ENCODE measurements at places on chromosomes 3 and 15. TPM values are rescaled to one million over a fixed set of nuclear protein-coding genes. Genes with fewer than 3 reads are reported as not detected.
A peak's percentile ranks its signal among the peaks of the same experiment; 100 is the strongest.

- DNase-seq = peak; percentile 22
These were observed 48.1 kb downstream of the IQSEC1 start for GRCh38 chr3:13025090-13025489.

DNA sequence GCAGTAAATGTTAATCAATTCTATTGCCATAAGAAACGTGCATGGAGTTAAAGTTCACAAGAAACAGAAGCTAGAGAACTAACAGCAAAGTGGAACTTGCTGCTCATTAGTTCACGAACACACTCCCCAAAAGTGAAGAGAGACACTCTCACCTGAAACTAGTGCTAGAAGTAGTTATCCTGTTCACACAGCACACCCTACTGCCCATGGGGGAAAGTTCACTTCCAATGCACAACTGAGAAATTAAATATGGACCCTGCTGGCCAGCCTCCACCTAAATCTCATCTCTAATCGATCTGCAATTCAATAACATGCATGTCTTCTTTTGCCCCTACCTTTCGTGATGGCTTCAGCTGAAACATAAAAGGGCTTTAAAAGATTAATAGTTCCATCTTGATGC lies 39.4 kb upstream of the FRMD4B start:
- DNase-seq = peak; percentile 40

DNA sequence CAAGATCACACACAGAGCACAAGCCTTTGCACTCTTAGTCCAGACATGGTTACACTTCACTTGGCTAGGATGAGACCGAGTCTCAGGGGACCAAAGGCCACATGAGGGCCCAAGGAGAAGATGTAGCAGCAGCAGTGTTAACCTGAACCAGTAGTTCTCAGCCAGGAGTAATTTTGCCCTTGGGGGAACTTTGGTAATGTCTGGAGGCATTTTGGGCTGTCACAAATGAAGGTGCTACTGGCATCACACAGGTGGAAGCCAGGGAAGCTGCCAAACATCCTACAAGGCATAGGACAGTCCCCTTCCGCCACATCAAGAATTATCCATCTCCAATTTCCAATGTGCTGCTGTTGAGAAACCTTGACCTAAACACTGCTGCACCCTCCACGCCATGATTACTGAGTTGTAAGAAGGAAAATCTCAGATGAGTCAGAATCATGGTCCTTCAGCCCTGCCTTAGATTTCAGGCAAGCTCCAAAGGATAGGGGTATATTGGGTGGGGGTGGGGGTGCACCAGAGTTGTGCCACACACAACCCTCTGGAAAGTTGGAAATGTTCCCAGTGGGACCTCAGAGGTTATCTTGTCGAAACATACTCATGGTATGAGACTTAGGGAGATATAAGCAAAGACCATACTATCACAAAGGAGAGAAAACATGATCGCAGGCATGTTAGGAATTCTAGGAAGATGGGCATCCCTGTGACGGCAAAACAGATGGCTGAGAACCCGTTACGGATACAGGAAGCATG lies 36.2 kb downstream of the SEMA5B start:
- no peak for DNase-seq

DNA sequence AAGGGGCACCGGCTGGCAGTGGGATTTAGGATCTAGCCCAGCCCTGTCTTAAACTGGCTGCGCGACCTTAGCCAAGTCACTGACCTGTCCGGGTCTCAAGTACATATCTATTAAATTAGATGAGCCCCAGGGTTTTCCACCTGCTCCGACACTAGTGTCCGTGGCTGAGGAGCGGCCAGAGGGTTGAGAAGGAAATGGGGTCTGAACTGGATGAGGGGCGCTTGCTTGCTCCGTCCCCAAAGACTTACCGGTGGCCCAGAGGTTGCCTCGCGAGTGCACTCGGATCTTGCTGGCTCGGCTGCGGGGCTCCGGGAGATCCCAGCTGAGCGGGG lies 285 bp downstream of the NMB start:
- no peak for DNase-seq

DNA sequence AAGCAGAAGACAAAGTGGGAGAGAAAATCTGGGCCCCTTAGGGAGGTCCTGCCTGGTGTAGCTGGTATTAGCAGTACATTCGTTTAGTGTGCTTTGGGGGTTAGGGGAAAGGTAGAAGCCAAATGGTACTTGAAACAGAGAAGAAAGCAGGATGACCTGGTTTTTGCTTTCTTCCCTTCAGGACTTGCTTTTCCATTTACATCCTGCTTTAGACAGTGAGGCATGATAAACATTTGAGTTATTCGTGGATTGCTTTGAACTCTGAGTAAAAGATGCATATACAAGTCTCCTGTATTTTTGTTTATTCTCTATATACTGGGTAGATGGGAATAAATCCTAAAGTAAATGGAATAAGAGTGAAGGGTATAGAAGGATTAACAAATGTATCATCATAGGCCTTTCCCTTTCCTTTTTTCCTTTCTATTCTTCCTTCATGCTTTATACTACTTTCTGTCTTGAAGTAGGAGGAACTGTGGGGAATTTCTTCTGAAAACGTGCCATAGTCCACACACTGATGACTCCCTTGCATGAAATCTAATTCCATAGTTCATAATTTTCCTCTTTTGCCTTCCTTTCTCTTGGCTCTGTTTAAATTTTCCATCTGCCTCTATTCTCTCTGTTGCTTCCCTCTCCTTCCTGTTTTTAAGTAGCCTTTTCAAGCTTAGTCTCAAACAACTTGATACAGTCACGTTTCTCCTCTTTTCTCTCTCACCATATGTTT lies 139.5 kb upstream of the RBMS3 start:
- DNase-seq = no peak

GRCh38 chr3:101735833-101736232 lies 11.4 kb downstream of the CEP97 start:
- DNase-seq = no peak

- peak; percentile 54 for DNase-seq
These were observed 16.6 kb downstream of the EPB42 start for GRCh38 chr15:43204016-43204901.

DNA sequence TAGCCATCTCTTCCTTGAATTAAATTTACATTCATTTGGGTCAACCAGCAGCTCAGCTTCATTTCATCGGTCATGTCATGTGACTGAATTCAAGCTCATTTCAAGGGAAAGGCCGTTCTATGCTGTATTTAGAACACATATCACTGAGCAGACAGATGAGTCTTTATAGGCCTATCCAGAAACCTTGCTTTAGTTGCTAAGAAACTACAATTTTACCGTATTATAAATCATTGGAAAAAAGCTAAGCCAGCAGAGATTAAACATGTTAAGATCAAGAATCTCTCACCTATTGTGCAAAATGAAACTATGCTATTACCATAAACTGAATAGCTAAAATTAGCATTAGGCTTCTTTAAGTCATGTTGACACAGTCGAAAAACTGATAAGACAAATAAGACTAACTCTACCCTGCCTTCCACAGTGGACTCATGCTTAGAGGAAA lies 2.2 kb downstream of the NPTN start:
- DNase-seq = peak; percentile 34

GRCh38 chr15:47289656-47290055 lies 427.6 kb upstream of the SEMA6D start:
- DNase-seq = no peak

DNA sequence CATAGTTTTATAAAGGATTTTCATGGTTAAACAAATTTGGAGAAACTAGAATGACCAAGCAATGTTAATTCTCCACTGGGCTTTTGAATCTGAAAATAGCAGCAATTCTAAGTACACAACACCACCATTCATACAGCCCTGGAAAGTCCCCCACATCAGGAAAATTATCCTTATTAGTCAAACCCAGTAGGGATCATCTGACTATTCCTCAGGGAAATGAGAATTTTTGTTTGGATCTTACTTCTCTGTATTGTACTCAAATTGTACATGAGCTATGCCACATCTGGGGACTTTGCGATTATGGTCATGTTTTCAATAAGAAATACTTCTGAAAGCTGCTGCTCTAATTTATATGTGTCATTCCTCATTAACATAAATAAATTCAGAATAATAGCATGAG lies 46.0 kb downstream of the RARB start:
- DNase-seq = no peak

PGBD4 gene
- 2.6 TPM for total RNA-seq

C2CD4A gene
- not detected for total RNA-seq

CIP2A gene
- 28.9 TPM for total RNA-seq

FETUB gene
- not detected for total RNA-seq

NANOGP8 gene
- 0.32 TPM for total RNA-seq

COL8A1 gene
- total RNA-seq = 324 TPM

Data from fibroblast of villous mesenchyme (primary cell).